GM23248 (cell line): ENCODE measurements at places on chromosomes 6 and 20. TPM values are rescaled to one million over a fixed set of nuclear protein-coding genes. Genes with fewer than 3 reads are reported as not detected.

DNA sequence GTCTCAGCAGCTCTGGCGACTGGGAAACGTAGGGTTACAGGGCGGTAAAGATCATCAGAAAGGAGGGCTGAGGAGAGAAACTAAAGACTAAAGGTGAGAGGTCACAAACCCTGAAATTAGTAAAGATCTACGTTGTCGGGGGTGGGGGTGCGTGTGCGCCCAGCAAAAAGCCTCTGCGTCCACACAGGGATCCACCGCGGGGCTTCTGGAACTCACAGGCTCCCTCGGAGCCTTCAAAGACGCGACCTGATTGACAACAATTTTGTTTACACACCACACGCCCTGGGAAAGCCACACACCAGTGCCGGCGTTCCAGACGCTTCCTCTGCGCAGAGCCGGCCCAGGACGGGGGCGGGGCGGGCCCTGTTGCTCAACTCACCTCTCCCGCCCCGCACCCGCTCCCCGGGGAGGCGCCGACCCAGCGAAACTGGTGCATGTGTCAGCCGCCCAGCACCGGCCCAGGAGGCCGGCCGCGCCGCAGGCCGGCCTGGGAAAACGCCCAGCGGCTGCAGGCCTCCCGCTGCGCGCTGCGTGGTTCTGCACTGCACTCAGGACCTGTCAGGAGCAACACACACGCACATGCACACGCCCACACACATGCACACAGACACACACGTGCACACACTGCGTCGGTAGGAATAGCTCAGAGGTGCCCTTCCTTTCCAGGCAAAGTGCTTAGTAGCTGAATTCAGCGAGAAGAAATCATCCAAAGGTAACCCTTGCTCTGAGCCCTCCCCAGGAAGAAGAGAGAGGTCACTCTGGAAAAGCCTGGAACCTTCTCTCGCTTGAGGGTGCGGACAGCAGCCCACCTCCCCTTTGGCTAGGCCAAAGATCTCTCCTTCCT lies 57.2 kb upstream of the ARID1B start:
- H3K27me3 ChIP-seq: no peaks in the 10 kb centered on the region
- H3K27ac ChIP-seq: peak overlapping the region; percentile 87
- H3K36me3 ChIP-seq: no peaks in the 10 kb centered on the region
- H3K4me1 ChIP-seq: peaks cover 22% of the 10 kb centered on the region

DNA sequence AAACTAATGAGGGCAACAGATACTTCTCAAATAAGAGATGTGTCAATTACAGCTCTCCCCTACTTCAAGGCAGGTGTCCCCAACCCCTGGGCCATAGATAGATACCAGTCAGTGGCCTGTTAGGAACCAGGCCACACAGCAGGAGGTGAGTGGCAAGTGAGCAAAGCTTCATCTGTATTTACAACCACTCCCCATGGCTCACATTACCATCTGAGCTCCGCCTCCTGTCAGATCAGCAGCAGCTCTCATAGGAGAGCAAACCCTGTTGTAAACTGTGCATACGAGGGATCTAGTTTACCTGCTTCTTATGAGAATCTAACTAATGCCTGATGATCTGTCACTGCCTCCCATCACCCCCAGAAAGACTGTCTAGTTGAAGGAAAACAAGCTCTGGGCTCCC lies 422.1 kb downstream of the GJA1 start:
- H3K36me3 ChIP-seq: no peaks in the 10 kb centered on the region
- H3K27ac ChIP-seq: no peak overlapping the region
- no peak overlapping the region for H3K4me3 ChIP-seq

GRCh38 chr20:41318271-41318649 lies 729 bp upstream of the ZHX3 start:
- no peaks in the 10 kb centered on the region for H3K36me3 ChIP-seq
- H3K27ac ChIP-seq: peak overlapping the region; percentile 74
- no peaks in the 10 kb centered on the region for H3K27me3 ChIP-seq
- peaks cover 34% of the 10 kb centered on the region for H3K4me1 ChIP-seq
- peak overlapping the region; percentile 84 for H3K4me3 ChIP-seq

DNA sequence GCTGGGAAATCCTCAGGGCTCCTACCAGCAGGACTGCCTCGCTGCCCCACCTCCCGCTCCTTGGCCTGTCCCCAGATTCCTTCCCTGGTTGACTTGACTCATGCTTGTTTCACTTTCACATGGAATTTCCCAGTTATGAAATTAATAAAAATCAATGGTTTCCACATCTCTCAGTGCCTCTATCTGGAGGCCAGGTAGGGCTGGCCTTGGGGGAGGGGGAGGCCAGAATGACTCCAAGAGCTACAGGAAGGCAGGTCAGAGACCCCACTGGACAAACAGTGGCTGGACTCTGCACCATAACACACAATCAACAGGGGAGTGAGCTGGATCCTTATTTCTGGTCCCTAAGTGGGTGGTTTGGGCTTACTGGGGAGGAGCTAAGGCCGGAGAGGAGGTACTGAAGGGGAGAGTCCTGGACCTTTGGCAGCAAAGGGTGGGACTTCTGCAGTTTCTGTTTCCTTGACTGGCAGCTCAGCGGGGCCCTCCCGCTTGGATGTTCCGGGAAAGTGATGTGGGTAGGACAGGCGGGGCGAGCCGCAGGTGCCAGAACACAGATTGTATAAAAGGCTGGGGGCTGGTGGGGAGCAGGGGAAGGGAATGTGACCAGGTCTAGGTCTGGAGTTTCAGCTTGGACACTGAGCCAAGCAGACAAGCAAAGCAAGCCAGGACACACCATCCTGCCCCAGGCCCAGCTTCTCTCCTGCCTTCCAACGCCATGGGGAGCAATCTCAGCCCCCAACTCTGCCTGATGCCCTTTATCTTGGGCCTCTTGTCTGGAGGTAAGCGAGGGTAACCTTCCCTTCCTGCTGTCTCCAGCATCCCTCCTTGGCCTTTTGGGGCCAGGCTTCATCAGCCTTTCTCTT lies at the start of gene CFB:
CFB (plus strand) TSS at position 589 of the 863 bp plus-strand sequence; CDS start at position 716, 127 bp downstream.
- peak; percentile 91 for DNase-seq
- no peaks in the 10 kb centered on the region for H3K27me3 ChIP-seq
- H3K4me3 ChIP-seq: peak within 1 kb of the TSS; percentile 70

DNA sequence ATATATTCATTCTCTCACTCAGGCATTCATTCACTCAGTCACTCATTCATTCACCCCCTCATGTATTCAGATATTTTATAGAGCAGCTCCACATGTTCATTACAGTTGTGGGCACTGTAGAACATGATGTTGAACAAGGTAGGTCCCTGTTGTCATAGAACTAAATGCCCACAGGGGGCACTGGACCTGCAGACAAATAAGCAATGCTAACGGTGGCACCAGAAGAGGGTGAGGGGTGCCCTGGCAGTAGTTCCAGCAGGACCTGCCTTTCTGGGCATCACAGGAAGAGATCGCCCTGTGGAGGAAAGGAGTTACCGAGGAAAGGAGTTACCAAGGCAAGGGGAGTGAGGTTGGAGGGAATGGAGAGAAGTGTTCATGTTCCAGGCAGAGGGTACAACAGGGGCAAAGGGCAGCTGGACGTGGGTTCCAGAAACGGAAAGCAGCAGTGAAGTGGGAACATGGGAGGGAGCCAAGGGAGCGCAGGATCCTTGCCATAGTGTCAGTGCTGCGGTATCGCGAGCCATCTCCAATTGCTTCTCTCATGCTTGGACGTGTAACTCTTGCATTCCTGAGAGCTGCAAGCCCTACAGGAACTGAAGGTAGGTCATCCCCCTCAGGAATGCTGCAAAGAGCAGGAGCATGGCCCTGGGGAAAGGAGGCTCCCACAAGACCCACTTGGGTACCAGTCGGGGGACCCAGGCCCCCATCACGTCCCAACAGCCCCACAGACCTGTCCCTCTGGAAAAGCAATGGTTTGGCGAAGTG lies 128.2 kb downstream of the EDN3 start:
- H3K4me3 ChIP-seq: no peak overlapping the region
- DNase-seq: peak; percentile 9
- no peaks in the 10 kb centered on the region; the same call in 1 of the 2 replicates for H3K27me3 ChIP-seq
- H3K27ac ChIP-seq: no peak overlapping the region
- H3K36me3 ChIP-seq: no peaks in the 10 kb centered on the region

- no peak overlapping the region for H3K27ac ChIP-seq
- no peak overlapping the region for H3K4me3 ChIP-seq
- H3K4me1 ChIP-seq: peaks cover 9% of the 10 kb centered on the region
- H3K36me3 ChIP-seq: no peaks in the 10 kb centered on the region; the same call in 1 of the 2 replicates
Observed at GRCh38 chr6:135577059-135577538, 79.6 kb upstream of the AHI1 start.

- no peak overlapping the region for H3K27ac ChIP-seq
- no peaks in the 10 kb centered on the region for H3K4me1 ChIP-seq
- H3K36me3 ChIP-seq: no peaks in the 10 kb centered on the region
- no peak for DNase-seq
Observed at GRCh38 chr20:62551407-62552323, 75.9 kb upstream of the GATA5 start.

DNA sequence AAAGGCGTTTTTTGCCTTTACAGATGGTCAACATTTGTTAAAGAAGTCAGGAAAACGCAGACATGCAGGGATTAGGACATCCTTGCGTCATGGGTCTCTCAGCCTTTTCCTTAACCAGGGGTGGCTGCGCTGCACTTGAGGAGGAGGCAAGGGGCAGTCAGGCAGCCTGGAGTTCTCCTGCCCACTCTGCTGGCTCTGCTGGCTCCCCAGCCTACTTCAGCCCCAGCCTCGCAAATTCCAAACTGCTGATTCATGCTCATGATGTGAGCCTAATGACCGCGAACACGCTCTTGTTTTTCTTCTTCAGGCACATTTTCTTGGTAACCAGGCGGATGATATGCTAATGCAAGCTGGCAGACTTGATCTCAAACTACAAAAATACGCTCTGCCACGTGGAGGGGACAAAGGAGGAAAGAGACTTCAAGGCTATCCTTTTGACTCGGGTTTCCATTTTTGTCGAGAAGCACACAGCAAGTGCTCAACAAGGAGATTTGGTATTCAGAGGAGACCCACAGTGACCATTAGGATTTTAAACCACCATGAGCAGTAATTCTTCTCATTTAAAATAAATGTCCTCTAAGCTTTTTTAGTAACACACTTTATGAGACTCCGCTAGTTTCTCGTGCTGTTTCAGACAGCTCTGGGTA lies 290.3 kb upstream of the STXBP5 start:
- peak overlapping the region; percentile 100 for H3K27ac ChIP-seq
- H3K4me3 ChIP-seq: peak overlapping the region; percentile 78
- no peaks in the 10 kb centered on the region for H3K27me3 ChIP-seq

DNA sequence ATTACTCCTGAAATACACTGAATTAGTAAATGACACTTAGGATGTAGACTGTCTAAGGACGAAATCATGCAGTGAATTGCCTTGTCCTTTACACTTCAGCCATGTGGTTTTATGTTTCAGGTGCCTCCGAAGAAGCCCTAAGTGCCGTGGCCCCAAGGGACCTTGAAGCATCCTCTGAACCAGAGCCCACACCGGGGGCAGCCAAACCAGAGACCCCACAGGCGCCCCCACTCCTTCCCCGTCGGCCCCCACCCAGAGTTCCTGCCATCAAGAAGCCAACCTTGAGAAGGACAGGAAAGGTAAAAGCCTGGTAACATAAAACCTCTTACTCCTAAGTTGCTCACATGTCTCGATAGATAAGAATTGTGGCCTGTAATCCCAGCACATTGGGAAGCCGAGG lies 75.3 kb downstream of the SERAC1 start:
- H3K27ac ChIP-seq: no peak overlapping the region
- H3K4me3 ChIP-seq: no peak overlapping the region
- H3K4me1 ChIP-seq: no peaks in the 10 kb centered on the region
- DNase-seq: no peak
- H3K36me3 ChIP-seq: peaks cover 87% of the 10 kb centered on the region

DNA sequence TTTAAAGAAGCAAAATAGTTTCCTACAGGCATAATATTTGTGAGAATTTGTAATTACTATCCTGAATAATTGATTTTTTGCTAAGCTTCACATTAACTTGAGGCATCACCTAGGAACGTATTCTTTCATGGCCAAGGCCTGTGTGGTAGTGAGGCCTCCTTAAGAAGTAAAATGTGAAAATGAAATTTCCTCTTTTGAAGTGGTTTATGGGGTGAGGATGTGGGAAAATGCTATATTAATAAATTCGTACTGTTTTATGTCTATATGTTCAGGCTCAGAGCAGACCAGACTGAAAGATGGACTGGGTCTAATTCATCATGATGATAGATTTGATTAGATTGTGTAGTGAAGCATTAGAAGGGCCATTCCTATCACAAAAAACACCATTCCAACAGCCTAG lies 33.1 kb downstream of the MYLIP start:
- H3K36me3 ChIP-seq: no peaks in the 10 kb centered on the region
- H3K27me3 ChIP-seq: peaks cover 37% of the 10 kb centered on the region

GRCh38 chr6:107627969-107628368 lies 138.1 kb downstream of the SOBP start:
- H3K4me3 ChIP-seq: no peak overlapping the region
- H3K27ac ChIP-seq: no peak overlapping the region
- no peak for DNase-seq
- H3K36me3 ChIP-seq: no peaks in the 10 kb centered on the region
- no peaks in the 10 kb centered on the region for H3K27me3 ChIP-seq

DNA sequence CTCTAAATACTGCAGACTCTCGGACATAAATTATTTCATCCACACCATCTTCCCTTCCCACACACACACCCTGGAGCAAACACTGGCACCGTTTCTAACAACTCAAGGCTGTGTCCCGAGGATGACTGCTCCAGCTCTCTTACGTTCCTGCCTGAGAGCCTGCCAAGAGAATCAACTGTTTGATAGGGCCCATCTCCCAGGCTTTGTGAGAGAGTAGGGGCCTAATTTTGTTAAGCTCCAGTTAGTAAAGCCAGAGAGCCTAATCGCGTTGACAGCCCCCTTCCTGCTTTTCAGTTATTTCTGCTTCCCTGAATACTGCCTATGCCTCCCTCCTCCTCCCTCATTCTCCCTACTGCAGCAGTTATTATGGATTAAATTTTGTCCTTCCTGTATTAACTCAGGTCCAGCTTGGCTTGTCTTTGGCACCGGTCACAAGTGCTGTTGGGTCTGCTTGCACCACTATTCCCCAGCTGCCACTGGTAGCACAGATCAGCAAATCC lies 118.1 kb upstream of the TMEM181 start:
- H3K36me3 ChIP-seq: no peaks in the 10 kb centered on the region
- no peaks in the 10 kb centered on the region for H3K27me3 ChIP-seq
- peak; percentile 25 for DNase-seq

DNA sequence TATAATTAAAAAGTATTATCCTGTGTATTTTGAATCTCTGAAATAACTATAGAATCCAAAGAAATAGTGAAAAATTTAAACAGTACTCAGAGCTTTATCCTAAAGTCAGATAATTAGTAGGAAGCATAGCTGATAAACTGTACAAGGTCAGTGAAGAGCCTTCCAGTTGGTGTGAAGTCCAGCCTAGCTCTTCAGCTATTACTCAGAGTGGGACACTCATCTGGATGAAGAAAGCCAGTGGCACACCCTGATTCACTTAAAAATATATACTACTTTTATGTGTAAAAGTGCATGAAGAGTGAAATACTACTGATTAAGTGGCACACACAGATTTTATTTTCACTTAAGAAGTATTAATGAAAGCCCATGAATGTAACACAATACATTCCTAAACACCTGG lies 3.1 kb downstream of the IFNGR1 start:
- peak; percentile 84 for DNase-seq
- H3K4me1 ChIP-seq: peaks cover 48% of the 10 kb centered on the region
- peak overlapping the region; percentile 85 for H3K4me3 ChIP-seq
- peak overlapping the region; percentile 94 for H3K27ac ChIP-seq
- no peaks in the 10 kb centered on the region; the same call in 1 of the 2 replicates for H3K36me3 ChIP-seq

Gene UBE2C
- 33.8 and 38.8 TPM in 2 replicates for total RNA-seq

Gene DDO
- not detected in 2 replicates for total RNA-seq

Gene HMGCLL1
- total RNA-seq: not detected in 2 replicates
